ENCODE measurements at places on chromosomes 2 and 18.
A peak's percentile ranks its signal among the peaks of the same experiment; 100 is the strongest.

DNA sequence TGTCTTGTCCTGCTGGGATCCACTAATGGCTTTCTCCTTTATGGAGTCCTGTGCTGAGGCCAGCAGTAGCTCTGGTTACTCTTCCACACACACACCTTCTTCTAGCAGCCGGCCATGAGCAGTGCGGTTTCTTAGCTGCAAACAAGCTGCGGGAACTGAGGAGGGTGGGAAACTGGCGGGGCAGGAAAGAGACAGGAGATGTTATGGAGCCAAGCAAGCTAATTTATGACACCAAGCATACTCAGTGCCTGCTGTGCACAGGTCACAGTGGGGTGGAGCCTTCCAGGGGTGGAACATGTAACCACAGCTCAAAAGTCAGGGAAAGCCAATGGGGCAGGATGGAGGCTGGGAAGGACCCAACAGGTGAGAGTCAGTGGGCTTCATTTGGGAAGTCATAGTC lies 180.8 kb downstream of the FAM210A start:
- DNase-seq, result no peak

DNA sequence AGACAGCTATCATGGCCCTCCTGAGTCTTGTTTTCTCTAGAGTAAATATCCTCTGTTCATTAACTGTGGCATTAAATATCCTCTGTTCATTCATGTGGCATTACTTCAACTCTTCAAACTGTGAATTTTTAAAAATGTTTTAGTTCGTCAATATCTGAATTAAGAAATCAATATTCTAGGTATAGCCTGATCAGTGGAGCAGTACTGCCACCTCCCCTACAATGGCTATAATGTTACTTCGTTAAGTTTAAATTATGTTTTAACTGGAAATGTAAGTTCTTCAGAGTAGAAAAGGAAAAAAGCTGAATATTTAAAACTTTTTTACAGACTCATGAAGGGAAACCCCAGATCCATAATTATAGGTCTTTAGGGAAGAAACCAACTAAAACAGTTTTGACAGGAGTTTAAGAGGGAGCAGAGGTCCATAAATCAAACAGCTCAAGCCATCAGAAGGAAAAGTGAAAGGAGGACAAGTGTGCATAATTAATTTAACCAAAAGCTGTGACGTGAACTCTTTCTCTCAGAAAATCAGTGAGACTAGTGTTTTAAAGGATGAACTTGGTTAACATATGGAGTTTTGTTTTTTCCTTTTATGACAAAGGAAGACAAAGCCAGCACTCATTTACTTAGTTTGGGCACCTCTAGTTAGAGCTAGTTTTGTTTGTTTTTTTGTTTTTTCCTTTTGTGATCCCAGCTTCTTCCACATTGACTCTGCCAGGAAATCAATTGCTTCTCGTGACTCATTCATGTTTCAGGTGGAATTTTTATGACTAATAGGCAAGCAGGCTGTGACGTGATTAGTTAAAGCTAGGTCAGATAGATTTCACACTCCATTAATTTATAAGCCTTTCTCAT lies 44.9 kb downstream of the RBBP8 start:
- peak; percentile 37 for DNase-seq

- DNase-seq, result no peak
These were observed 25.6 kb downstream of the DNMT3A start for GRCh38 chr2:25316101-25316500.

DNA sequence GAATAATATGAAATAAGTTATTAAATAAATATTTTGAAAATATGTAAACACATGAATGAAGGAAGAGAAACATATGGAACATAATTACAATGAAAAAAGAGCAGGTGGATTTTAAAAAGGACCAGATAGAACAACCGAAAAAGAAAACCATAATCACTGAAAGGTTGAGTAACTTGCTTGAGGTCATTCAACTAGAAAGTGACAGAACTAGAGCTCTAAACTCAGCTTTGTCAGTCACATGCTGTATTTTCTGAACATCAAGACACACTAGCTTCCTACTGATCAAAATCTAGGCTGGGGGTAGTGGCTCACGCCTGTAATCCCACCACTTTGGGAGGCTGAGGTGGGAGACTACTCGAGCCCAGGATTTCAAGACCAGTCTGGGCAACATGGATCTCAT lies 30.0 kb upstream of the ITGAV start:
- no peak for DNase-seq

Data from trophoblast cell (in vitro differentiated cells and primary cell).